ENCODE measurements at places on chromosomes 1 and 21.

GRCh38 chr1:56992318-56993125 lies 26.7 kb upstream of the C8B start:
- DNase-seq: no peak

DNA sequence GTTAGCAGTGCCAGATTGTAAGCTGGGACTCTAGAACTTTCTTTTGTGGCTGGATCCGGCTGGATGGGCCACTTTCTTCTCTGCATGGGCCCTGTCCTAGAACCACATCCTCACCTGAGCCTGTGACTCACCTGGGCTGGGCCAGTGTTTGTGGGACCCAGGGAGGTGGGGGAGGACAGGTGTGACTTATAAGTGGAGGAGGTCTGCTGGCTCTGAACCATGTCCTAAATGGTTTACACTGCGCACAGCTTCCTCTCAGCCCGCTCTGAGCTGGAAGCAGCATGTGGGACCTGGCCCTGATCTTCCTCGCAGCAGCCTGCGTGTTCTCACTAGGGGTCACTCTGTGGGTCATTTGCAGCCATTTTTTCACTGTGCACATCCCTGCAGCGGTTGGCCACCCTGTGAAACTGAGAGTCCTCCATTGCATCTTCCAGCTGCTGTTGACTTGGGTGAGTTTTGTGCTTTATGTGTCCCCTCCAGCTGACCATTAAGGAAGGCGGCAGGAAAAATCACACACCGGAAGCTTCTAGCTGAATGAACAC lies at the start of gene AADACL3:
TSS of gene AADACL3 (plus strand) at position 215 of the 542 bp plus-strand sequence. CDS start at position 282, 67 bp downstream.
- no peak for DNase-seq

DNA sequence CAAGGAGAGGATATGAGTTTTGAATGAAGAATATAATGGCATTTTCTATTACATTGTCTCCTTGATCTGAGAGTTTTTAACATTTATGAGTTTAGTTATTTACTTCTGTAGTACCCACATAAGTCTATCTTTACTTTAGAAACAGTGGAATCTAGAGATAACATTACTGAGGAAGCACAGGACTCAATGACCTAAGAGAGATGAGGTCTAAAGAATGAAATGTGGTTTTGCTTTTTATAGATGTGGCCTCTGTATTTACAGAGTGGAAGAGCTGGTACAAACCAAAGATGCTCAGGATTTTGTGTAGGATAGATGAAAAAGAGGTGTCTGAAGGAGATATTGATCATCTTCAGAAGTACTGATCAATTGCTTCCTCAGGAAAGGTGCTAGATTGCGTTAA lies 177.3 kb downstream of the KCTD3 start:
- no peak for DNase-seq

- DNase-seq: peak; percentile 83
Measured at GRCh38 chr1:229068270-229068987, 202.5 kb upstream of the RAB4A start.

DNA sequence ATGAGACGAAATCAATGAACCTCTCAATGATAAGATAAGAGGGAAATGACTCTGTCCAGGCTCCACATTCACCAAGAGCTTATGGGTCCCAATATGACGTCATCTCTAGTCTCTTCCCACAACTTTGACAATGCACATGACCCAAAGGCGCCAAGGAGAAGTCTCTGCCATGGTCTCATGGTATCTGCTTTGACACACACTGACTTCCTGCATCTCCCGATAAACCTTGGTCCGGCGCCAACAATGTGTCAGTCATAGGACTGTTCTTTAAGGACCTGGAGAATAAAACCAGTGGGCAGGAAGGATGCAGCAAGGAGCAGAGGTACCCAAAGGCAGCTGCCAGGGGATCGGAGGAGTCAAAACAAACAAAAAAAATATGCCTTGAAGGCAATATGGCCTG lies 46.9 kb upstream of the TMEM51 start:
- no peak for DNase-seq

All from Ammon's horn (tissue), 1 donor.